Fibroblast of upper back skin (primary cell): ENCODE measurements at places on chromosomes 7 and 10.

DNA sequence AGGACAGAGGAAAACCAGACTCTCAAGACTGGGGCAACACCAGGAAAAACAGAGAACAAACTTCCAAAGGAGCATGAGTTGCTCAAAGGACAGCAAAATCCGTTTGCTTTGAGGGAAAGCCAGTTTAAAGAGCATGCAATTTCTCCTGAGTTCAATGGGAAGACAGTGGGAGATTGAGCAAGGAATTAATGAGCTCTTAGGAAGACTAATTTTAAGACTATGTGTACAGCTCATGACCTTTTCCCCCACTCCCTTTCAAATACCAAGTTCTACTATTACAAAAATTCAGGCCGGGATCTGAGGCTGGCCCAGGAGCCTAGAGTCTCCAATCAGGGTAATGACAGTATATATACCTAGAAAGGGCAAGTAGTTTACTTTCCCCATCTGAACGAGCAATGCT lies 79.2 kb downstream of the EPDR1 start:
- peak; percentile 17 for DNase-seq

DNA sequence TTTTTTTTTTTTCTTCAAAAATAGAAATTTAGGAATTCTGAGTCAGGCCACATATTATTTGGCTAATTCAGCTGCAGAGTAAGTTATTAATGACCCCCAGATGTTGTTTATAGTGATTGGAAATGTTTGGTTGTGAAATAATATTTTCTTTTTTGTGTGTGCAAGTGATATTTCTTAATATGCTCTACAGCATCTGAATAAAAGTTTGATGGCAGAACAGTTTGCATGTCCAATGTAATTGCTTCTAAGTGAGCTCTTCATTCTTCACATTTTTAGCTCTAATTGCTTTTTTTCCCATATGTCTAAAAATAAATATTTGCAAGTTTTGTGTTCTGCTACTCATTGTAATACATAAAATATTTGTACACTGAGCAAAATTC lies 116.0 kb downstream of the ARID5B start:
- DNase-seq, result no peak

- DNase-seq, result no peak
Observed at GRCh38 chr10:79247373-79248137, 99.7 kb upstream of the PPIF start.

GRCh38 chr10:7958442-7958841 lies 96.0 kb upstream of the GATA3 start:
- DNase-seq, result no peak

DNA sequence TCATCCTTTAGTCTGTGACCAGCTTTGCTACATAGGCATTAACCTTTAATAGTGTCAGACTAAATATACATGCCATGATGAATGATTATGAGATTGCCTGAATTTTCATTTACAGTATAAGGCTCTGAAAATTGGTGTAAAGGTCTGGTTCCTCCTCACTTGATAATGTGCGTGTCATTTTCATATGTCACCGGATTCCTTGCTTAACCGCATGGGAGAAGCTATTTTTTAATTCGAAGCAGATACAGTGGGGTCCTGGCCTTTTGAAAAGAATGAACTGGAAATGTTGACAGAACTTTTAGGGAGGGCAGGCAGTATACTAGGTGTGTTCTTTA lies 192.4 kb upstream of the SH2B2 start:
- DNase-seq, result peak; percentile 82

DNA sequence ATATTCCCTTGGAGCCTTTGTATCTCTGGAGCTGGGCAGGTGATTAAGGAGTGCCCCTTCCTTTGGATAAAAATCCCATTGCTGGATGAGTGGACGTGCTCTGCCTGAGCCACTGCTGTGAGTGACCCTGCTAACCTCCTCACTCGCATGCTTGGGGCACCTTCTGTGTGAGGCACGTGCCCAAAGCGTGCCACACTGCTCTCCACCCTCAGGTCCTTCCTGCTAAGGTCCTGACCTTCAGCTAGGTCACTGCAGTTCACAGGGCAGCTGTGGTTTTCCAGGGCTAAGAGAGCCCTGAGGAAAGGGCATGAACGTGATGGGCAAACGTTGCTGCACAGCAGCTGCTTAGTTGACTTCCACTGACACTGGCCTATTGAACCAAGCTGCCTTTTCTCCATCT lies 204.4 kb upstream of the COBL start:
- no peak for DNase-seq

GRCh38 chr7:31495653-31496052 lies 18.2 kb upstream of the ITPRID1 start:
- DNase-seq, result no peak

- DNase-seq, result no peak
Observed at GRCh38 chr7:150849204-150849775, 3.0 kb upstream of the AOC1 start.

- peak; percentile 65 for DNase-seq
Observed at GRCh38 chr10:113027574-113028455, 77.8 kb downstream of the TCF7L2 start.

GRCh38 chr7:147678943-147679342 lies 911.6 kb upstream of the C7orf33 start:
- DNase-seq, result no peak

DNA sequence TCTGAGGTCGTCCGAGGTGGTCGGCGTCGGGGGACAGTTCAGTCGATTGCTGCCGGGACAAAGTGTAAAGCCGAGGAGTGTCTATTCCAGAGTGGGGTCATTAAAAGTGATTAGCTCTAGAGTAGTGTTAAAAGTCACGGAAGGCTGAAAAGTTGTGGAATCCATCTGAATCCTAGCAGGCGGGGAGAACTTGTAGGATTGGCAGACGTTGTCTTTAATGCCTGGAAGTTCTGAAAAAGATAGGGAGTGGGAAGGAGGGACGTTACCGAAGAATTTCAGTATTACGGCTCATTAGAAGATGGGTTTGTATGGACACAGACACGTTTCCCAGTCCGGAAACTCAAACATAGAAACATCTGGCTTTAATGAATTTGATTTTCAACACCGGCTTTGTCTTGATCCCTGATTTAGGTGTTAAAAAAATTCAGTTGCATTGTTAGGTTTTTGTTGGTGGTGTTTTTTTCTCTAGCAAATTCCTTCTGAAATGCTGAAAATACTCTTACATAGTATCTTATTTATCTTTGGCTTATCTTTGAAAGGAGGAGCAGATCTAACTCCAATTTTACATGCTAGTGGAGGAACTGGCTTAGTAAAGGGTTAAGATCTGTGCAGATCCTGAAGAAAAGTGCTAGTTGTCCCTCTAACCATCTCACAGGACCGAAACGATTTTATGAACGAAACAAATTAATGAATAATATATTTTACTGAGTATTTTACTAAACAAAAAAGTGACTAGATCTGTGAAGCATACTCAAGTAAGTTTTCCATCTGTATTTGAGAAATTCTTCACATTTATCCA lies 900 bp downstream of the MKLN1 start:
- DNase-seq, result peak; percentile 44

GRCh38 chr7:132393789-132394261 lies 182.4 kb downstream of the PLXNA4 start:
- peak; percentile 58 for DNase-seq

DNA sequence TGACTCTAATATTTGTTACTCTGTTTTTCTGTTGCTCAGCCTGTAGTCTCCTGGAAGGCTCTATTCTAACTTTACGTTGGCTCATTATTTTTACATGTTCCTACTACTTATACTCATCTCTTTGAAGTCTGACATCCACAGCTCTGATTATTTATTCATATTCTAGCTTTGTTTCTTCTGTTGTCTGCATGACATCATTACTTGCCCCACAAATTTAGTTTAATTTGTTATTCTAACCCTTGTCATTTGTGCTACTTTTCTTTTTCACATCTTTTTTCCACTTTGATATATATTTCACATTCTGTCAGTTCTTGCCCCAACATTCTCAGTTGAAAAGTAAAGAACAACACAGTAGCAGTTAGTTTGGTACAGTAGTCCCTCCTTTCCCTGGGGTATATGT lies 51.1 kb downstream of the KMT2E start:
- DNase-seq, result no peak

DNA sequence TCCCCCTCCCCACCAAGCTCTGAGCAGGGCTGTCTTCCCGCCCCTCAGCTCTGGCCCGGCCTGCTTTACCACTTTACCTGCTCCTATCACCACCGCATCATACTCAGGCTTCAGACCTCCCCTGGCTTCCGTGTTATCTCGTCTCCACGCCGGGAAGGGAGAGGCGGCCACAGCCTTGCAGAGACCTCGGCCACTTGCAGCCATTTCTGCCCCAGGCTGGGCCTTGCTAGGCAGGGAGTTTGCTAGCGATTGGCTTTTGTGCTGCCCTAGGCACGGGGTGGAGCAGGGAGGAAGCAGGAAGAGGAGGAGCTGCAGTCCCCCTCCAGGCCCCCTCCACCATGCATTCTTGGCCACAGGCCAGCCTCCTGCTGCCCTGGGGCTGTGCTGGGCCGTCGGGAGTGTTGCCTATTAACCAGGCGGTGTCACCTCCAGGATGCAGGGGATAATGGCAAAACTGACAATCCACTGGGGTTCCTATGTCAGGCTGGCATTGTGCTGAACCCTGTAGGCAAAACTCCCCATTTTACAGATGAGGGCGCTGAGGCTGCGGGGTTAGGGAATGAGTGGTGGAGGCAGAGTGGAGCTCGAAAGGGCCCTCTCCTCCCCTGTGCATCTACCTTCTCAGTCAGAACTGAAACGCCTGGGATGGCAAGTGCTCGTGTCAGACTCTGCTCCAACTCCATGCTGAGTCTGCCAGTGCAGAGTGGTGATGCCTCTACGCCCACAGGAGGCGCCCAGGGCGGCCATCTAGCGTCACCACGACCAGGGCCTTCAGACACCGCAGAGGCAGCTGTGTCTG lies at the start of gene PYROXD2:
TSS of gene PYROXD2 (minus strand) at position 251 of the 799 bp plus-strand sequence. CDS start at position 204, 47 bp downstream.
- DNase-seq, result peak; percentile 95

GRCh38 chr10:86509145-86509544 lies 12.4 kb downstream of the WAPL start:
- DNase-seq, result no peak
